ENCODE measurements at places on chromosomes 7 and 10.

GRCh38 chr10:77419056-77419455 is 218.6 kb downstream of the KCNMA1 start:
- DNase-seq, result no peak

DNA sequence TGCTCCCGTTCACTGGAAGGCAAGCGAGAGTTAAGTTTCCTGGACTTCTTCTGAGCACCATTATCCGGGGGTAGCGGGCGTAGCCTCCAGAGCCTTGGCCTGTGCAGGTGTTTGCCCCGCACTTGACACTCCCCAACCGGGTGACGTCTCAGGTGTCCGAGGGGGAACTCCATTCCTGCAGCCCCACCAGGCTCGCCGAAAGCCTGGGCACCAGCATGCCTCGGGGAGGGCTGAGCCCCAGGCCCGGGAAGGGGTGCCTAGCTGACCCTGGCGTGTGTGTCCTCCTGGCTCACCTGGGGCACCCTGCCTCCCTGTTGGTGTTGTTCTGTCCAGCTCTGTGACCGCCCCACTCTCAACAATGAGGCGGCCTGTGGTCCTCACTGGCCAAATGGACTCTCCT is 109.4 kb upstream of the GPR26 start:
- no peak for DNase-seq

- no peak for DNase-seq
Observed at GRCh38 chr7:130069179-130069977, 956 bp upstream of the KLHDC10 start.

DNA sequence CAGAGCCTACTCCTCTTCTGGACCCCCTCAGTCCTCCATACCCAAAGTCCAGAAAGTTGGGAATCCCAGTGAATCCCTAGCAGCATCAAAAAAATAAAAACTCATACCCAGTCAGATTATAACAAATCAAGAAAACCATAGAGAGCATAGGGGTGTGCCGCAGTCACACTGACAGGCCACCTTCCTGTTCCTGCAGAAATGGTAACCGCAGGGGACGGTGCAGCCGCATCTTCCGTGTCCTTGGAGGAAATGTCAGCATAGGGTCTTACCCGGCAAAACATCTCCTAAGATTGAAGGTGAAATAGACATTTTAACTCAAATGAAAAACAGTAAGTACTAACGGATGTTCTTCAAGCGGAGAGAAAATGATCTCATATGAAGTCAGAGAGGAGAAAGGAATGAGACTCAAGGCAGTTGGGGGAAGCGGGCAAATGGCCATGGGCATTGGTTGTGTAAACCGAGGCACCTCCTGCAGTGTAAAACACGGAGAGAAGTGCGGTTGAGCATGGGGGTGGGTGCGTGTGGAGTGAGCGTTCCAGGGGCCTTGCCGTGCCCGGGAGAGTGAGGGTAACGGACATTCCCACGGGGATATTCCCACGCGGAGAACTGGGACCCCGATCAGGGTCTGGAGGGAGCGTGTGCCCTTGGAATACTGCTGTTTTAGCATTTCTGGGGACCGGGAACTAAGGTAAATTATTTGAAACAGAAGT is 110.8 kb downstream of the NKX6-2 start:
- DNase-seq, result no peak

GRCh38 chr10:86950349-86950748 is 7.1 kb downstream of the MMRN2 start:
- DNase-seq, result no peak

GRCh38 chr7:42407833-42408232 is 170.8 kb upstream of the GLI3 start:
- no peak for DNase-seq

DNA sequence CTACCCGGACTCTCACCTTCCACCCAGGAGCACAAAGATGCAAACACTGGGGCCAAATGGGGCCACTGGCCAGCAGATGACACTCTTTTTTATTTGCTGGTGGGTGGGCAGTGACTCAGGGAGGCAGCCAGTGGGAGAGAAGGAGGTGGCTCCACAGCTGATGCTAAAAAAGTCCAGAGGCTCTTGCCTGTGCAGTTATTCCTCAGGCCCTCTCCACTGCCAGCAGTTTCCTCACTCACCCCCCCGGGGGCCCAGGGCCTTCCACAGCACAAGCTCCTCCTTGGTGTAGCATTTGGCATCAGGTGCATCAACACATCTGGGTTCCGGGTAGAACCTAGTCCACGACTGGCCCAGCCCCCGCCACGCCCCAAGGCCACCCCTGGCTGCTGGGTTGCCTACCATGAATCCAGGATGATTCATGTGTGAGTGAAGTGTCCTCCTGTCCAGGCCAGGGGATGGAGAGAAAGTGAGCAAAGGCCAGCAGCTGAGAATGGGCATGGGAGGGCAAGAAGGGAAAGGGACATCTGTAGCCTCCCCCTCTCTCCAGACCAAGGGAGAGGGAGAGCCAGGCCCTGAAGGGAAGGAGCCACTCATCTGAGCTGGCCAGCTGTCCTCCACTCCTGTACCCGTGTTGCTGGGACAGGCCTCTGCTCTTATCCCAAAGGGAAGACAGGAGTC is 1.7 kb upstream of the KCNH2 start:
- no peak for DNase-seq

DNA sequence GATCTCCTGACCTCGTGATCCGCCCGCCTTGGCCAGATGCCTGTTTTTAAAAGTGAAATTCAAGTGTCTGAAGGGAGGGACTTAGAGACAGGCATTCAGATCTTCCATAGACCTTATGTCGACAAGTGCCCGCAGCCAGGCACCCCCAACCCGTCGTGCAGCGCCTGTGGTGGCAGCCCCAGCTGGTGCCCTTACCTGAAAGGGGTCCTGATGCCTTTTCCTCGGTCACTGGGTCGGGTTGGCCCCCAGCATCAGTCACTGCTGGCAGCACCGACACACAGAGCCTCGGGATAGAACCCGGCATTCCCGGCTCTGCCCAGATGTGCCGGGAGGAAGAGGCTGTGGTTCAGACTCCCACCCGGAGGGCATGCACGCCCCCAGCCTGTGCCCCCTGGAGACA is 23.3 kb downstream of the LRRC27 start:
- DNase-seq, result no peak

- DNase-seq, result peak; percentile 85
Observed at GRCh38 chr7:100583132-100584053, 2.5 kb downstream of the LRCH4 start.

DNA sequence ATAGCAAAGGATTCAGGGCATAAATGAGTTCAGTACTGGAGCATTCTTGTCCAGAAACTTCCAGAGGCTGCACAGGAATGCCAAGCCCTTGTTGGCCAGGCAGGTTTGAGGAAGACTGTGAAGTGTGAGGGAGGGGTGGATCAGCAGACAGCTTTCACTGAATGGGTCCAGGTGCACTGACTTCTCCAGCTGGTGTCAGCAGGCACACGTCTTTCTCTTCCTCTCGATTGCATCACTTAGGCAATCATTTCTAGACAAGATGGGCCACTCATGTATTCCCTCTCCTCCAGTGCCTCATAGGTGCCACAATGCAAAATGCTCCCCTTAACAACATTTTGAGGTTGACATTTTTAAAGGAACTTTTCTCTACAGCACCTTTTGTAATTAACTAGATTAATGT is 15.6 kb upstream of the PLEKHS1 start:
- no peak for DNase-seq

GRCh38 chr10:98608411-98608810 is 161.7 kb upstream of the HPS1 start:
- DNase-seq, result no peak

DNA sequence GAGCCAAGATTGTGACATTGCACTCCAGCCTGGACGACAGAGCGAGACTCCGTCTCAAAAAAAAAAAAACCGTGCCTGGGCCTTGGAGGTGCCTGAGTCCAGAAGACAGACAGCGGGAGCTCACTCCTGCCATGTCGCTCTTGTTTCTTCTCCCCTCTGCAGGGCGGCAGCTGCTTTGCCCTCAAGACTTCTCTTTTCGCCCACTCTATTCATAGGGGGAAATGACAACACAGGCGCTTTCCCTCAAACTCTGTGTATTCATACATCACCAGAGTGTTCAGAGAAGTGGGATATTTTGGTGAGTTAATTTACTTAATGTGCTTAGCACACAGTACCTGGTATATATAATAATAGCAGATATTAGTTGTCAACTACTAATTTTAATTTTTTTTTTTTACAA is 44.5 kb downstream of the FOXK1 start:
- DNase-seq, result no peak

DNA sequence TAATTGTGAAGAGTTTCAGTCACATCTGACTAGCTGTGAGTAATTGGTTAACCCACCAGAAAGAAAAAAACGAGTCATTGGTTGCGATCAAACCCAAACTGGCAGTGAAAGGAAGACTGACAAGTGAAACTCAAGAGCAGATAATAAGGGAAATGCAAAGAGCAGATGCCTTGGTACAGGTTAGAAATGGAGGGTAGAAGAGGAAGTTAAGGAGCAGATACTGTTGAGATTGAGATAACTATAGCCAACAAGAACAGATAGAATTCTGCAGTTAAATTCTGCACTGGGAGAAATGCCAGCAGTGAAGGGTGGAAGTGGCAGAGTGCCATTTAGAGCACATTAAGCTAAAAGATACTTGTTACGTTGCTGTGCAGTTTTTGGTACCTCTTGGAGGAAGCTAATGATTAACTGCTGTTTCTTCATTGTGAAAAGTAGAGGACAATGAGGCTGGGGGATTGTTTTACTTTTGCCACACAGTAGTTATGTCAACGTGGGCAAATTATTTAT is 65.8 kb downstream of the CDK13 start:
- DNase-seq, result no peak

- DNase-seq, result no peak
Observed at GRCh38 chr10:5549462-5550249, 24.9 kb downstream of the CALML3 start.

DNA sequence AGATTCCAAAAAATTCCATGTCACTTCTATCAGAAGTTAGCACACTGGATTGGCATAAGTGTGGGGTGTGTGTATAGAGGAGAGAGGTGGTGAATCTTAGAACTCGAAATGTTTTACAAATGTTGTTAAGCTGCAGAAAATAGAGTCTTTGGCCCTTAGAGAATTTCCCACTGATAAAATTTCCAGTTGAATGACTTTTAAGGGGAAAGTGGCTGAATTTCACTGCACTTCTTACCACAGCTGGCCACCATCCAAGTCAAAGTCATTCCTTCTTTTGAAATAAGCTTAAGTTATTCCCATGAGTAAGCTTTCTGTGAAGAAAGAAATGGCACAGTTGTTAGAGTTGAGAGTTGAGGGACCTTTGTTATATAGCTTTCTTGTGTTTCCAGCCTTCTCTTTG is 13.9 kb downstream of the VCL start:
- no peak for DNase-seq

DNA sequence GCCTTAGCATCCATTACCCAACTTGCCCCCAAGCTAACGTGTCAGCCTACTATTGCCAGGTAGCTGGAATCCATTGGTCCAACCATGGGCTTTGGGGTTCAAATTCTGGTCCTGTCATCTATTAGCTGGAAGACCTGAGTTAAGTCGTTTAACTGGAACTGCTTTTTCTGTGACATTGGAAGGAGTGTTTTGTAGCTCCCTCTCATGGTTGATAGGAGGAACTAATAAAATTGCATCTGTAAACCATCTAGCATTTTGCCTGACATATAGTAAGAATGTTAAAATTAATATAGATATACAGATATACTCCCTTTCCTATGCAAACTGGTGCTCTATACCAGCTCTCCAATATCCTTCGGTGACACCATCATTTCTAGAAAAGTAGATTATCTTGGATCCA is 23.8 kb upstream of the SLF2 start:
- no peak for DNase-seq

DNA sequence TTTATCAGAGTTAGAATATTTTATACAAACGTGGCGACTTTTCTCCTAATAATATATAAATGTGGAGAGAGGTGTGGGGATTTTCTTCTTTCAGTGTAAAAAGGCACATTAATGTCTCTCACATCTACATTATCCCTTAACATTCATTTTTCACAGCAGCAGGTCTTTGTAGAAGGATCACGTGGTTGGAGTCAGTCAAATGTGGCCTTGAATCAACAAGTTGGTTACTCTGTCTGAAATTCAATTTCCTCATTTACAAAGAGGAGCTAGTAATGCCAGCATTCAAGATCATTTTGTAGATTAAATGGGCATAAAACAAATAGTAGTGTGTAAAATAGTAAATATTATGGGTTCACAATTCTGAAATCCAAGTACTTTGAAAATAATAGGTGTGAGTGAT is 183.1 kb upstream of the SEMA3E start:
- no peak for DNase-seq

DNA sequence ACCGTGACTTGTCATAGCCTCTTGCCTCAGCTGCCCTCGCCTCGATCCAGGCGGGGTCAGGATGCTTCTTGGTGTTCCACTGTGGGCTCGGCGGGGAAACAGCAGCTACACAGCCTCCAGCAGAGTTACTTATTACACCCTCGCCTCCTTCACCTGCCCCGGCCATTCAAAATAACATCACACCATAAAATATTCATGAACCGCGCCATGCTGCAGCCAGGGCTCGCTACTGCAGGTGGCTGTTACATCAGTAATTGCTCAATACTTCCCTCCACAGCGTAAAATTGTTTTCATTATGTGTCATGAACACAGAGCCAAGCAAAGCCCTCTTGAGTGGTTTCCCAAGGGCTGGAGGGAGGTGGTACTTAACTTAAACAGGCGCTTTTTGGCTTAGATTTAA is 241.5 kb upstream of the SP8 start:
- no peak for DNase-seq

- DNase-seq, result no peak
Observed at GRCh38 chr7:118169146-118169545, 14.8 kb upstream of the LSM8 start.

DNA sequence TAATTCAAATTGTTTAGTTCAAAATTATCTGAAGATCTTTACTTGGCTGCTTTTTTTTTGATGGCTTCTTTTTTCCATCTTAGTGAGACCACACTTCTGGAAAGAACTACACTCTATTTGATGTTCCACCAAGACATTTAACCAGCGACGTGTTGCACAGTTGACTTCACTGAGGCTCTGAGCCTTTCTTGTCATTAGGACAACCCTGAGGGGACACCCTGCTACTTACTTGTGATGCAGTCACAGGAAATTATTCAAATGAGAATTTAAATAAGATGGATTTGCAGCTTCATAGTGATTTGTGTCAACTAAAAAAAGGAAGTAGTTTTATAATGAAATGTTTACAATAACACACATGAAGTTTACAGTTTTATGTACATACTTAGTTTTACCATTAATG is 25.6 kb upstream of the PIK3CG start:
- DNase-seq, result no peak

GRCh38 chr10:71525721-71526120 is 129.0 kb downstream of the CDH23 start:
- DNase-seq, result no peak

- no peak for DNase-seq
Observed at GRCh38 chr7:28871077-28871476, 87.1 kb downstream of the TRIL start.

GRCh38 chr7:2107386-2108070 is 125.2 kb downstream of the MAD1L1 start:
- DNase-seq, result no peak

- DNase-seq, result no peak
Observed at GRCh38 chr7:131786204-131786603, 229.8 kb upstream of the PODXL start.

Data from CMK (cell line).